Activated naive CD4-positive, alpha-beta T cell (primary cell): ENCODE measurements at places on chromosomes 13 and 19.

DNA sequence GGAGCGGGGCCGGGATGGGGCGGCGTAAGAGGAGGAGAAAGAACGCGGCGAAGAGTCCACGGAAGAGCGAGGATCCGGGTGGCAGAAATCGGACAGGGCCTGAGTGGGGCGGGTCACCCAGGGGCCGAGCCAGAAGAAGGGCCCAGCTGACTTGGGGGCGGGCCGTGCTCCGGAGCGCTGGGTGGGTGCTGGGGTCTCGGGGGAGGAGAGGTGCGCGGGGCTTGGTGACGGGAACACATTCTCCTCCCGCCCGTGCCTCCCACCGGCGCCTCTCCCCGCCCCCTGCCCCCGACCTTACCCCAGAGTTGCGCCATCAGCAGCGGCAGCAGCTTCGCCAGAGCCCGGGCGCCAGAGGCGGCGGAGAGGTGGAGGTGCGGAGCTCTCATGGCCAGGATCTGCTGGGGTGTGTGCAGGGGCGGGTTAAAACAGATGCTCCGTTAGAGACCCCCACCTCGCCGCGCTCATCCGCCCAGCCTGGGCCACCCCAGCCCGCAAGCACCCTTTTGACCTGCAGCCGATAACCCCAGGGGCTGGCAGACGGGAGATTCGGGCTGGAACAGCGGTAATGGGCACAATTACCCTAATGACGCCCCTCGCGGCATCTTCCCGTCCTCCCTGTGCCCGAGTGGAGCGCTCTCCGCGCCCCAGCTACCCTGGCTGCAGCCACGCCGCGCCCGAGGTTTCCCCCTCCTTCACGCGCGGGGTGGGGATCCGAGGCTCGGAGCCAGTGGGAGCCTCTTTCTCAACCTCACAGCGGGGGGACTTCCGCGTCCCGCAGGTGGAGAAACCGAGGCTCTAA, 565 bp downstream of the KLK10 start:
- DNase-seq, result no peak

DNA sequence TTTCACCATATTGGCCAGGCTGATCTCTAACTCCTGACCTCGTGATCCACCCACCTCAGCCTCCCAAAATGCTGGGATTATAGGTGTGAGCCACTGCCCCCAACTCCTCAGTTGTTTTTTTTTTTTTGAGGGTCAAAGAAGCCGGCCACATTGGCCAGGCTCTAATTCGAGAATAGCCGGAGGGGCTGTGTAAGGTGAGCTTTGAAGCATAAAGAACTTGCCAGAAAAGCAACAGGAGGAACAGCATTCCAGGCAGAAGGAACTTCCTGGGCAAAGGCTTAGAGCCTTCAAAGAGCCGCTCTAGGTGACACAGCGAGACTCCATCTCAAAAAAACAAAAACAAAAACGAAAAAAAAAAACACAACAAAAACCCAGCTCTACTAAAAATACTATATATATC, 1.2 kb upstream of the BABAM1 start:
- DNase-seq, result no peak

DNA sequence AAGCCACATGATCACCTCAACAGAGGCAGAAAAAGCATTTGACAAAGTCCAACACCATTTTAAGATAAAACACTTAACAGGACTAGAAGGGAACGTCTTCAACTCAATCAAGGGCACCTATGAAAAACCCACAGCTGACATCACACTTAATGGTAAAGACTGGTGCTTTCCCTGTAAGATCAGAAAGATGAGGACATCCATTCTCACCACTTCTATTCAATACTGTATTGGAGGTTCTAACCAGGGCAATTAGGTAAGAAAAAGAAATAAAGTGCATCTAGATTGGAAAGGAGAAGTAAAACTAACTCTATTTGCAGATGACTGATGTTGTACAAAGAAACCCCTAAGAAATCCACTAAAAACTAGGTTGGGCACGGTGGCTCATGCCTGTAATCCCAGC, 11.2 kb upstream of the AKAP8 start:
- DNase-seq, result no peak

GRCh38 chr19:13240312-13241022, 90.3 kb downstream of the IER2 start:
- DNase-seq, result no peak

DNA sequence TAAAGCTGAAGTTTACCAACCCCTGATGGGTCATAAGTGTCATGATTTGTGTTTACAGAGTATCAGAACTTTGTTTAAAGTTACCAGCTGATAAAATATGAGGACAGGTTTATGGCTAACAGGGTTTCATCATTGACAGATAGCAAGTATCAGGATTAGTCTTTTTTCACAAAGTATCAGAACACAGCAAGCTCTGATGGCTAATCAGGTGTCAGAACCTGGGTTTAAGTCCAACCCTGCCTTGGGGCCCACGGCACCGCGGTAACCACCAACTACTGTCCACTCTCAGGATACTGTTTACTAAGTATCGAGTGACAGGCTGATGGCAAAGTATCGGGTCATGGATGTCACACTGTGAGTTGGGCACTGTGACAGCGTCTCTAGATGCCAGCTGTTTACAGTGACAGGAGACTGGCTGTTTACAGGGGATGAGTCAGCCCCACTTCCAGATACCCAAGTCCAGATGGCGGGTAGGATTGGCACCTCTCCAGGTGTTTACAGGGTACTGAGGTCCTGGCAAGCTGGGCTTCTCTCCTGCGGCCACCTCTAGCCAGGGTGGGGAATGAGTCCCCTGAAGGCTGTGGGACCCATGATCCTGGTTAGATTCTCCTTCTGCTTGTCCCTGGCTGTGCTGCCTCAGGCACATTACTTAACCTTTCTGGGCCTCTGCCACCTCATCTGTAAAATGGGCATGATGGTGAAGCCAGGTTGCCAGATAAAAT, 21.8 kb downstream of the ARRDC2 start:
- no peak for DNase-seq

GRCh38 chr13:30895773-30896172, 10.3 kb upstream of the MEDAG start:
- no peak for DNase-seq

GRCh38 chr13:75295201-75295600, 186.8 kb downstream of the TBC1D4 start:
- DNase-seq, result no peak

DNA sequence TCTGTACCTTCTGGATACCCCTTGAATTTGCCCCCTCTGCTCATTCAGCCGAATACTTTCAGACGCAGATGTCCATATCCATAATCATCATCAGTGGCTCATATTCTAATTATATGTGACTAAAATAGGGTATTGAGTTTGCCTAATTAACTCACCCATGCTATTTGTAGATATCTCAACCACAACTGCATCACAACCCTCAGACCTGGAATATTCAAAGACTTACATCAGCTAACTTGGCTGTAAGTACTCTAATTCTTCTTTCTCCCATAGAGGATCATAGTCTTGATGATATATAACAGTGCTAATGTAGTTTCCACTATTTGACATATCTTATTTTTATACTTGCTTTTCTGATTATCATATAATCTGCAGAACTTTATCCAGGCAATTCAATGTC, 35.8 kb downstream of the RXFP2 start:
- DNase-seq, result no peak

GRCh38 chr13:29566206-29566605, 29.3 kb downstream of the SLC7A1 start:
- no peak for DNase-seq

DNA sequence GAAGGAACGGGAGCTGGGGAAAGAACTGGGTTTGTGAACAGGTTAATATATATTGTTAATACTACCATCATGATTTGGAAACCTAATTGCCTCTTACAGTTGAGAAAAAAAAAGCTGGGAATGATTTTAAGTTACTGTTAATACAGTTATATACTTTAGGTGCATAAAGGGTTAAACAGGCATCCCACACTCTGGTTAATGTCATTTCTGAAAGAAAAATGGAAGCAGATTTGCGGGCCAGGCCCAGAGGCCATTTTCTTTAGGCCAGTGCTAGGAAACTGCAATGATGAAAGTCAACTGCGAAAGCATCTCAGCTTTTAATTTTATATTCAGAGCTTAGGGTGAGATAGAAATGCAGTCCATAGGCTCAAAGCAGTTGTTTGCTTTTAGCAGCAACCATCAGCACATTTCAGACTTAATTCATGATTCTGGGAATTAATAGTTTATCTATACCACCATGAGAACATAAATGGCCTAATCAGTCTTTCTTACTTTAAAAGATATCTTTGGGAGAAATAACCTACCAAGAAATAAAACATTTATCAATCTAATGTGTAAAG, 592.8 kb downstream of the GPC6 start:
- no peak for DNase-seq

DNA sequence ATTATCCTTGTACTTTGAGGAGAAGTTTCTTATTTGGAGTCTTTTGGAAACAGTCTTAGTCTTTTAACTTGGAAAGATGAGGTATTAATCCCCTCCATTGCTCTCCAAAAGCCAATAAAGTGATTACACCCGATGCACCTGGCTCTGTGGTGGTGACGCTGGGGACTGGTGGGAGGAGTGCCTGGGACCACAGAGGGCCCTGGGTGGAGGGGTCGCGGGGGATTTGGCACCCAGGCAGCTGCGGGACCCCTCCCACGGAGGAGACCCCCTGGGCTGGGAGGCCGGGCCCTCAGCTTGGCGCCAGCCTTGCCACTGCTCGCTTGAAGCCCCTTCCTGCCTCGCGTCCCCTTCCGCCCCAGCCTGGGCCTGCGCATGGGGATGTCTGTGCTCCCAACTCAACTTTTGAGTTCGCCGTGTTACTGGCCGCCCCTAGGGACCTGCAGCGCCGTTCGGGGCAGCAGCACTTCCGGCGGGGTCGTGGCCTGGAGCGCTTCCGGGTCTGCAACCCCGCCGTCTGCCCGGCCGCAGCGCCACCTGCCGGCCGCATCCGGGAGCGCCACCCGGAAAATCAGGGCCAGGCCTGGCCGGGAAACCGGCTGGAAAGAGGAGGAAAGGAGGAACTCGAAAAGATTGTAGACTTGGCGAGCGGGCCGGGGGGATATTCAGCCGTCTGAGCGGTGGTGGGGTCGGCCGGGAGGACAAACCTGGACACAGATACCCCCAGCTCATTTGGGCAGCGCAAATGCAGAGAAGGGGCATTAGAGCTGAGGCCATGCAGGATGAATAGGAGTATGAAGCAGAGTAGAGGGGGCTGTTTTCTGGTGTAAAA, 8.4 kb downstream of the PEAK3 start:
- DNase-seq, result peak; percentile 54

GRCh38 chr13:21777813-21778212, 106.9 kb downstream of the FGF9 start:
- no peak for DNase-seq

- DNase-seq, result no peak
These were observed 38.7 kb upstream of the KLF2 start for GRCh38 chr19:16285769-16286498.

DNA sequence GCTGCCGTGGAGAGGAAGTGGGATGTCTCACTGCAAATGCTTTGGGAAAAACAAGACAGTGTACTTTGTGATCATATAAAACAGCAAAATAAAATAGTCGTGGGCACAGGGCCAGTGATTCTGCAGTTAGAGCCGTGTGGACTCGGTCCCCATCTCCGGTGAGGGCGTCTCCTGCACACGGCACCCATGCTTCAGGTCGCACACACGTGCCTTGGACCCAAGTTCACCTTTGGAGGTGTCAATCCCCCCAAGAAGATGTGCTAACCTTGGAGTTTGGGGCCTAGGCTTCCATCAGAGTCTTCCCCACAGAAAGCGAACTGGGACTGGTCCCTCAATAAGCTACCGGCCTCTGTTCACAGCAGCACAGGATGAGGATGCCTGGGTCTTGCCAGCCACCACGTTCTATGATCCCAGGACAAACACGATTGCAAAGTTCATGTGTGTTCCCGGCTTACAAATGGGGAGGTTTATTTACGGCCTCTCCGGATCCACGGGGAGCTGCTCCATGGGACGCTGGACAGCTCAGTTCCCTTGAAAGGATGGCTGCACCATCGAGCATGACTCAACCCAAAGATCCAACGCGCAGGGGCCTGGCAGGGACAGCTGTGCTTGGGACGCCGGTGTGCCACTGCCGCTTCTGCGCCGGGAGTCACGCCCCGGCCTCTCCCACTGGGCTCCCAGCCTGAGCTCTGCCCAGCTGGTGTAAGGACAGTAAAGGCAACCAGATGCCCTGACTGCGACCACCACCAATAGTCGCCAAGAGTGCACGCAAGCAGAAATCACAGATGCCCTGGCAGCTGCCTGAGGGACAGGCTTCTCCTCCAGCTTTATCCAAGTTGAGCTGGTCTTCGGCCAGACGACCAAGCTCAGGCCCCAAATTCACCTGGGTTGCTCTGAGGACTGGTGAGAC, 8.6 kb downstream of the GAS6 start:
- DNase-seq, result no peak

DNA sequence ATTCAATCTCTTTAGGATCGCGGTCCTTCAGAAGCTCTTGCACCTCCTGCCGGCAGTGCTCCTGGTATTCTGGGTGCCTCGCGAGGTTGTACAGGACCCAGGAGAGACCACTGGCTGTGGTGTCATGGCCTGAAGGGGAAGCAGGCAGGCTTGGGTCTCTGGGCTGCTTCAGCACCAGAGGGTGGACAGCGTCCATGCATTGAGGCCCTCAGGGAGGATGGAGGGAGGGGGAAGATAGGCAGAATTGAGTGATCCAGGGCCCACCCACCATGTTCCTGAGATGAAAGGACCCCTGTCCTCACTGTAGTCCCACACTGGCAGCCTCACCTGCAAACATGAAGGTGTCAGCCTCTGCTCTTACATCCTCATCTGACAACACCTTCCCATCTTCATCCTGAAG, 17.9 kb upstream of the OR10H5 start:
- no peak for DNase-seq

- DNase-seq, result no peak
These were observed 10.6 kb upstream of the ADGRE1 start for GRCh38 chr19:6876748-6877147.

- no peak for DNase-seq
These were observed 201.1 kb upstream of the SOX1 start for GRCh38 chr13:111865826-111866225.

DNA sequence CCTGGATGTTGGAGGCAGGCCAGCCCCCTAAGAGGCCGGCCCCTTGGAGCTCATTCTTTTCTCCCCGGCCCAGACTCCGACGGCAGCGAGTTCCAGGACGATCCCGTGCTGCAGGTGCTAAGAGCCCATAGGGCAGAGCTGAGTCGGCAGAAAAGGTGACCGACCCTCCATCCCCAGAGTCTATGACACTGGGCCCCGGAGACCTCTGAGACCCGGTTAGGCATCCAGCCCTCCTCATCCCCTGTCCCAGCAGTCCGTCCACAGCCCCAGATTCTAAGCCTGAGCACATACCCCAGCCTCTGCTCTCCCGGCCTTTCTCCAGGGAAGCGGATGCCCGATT, 7.3 kb upstream of the ARHGAP33 start:
- DNase-seq, result no peak

- no peak for DNase-seq
These were observed 27.0 kb upstream of the METTL21C start for GRCh38 chr13:102721800-102722231.

GRCh38 chr19:6252066-6252465, 27.7 kb downstream of the MLLT1 start:
- no peak for DNase-seq

DNA sequence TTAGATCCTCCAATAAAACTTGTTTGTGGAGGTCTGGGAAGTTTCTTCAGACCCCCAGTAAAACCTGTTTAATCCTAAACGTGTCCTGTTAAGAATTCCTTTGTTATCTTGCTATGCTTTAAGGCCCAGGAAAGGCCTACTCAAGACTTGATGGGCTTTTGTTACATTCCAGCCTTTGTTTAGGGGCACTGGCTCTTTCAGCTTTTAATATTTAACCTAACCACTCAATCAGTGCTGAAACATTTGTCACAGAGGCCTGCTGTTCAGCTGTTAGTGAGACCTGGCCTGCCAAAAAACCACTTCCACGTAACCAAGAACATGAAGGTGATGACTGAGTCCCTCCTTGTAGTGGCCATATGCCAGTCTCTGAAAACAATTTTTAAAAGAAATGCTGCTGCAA, 41.7 kb downstream of the PCDH17 start:
- no peak for DNase-seq
